ENCODE measurements at places on chromosomes 5 and 9.

GRCh38 chr5:84384604-84385575 is at the start of gene EDIL3:
TSS of gene EDIL3 (minus strand) at chr5:84384880. CDS start at chr5:84384374, 506 bp downstream.
- DNase-seq: no peak

- no peak for DNase-seq
Measured at GRCh38 chr9:106324591-106325280, 538.2 kb upstream of the ZNF462 start.

DNA sequence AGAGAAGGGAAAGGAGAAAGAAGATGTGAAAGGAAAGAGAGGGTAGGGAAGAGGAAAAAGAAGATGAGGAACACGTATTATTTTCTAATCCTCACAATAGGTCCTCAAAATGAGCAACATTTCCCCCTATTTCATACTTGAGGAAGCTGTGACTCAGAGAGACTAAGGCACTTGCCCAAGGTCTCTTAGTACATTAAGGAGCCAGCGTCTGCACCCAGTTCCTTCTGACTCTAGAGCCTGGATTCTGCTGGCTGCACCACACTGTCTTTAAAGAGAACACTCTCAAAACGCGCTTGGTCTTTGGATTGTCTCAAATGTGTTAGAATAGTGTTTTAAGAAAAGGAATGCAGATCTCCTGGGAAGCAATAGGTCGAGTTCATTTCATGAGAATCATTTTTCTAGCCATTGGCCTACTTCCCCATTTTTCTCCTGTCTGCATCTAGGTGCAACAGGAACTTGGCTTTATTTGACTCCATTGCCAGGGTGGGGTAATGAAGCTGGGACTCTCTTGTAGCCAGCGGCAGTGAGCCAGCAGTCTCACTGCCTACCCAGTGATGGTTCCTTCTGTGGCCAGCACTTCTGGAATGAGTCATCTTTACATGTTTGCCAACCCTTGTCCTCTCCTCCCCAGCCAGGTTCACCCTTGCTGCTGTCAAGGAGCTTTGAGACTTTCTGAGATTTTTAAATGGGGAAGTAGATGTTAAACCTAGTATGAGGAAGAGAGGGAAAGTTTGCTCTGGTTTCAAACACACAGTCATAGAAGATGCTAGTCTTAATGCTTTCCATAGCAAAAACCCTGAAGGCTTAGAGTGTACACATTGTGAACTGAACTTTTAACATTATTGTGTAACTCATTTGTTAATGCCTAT is 82.7 kb downstream of the DOCK8 start:
- peak; percentile 43 for DNase-seq

GRCh38 chr5:90549729-90550275 is 8.8 kb upstream of the ADGRV1 start:
- no peak for DNase-seq

- DNase-seq: no peak
Measured at GRCh38 chr9:72726947-72727346, 205.5 kb downstream of the TMC1 start.

DNA sequence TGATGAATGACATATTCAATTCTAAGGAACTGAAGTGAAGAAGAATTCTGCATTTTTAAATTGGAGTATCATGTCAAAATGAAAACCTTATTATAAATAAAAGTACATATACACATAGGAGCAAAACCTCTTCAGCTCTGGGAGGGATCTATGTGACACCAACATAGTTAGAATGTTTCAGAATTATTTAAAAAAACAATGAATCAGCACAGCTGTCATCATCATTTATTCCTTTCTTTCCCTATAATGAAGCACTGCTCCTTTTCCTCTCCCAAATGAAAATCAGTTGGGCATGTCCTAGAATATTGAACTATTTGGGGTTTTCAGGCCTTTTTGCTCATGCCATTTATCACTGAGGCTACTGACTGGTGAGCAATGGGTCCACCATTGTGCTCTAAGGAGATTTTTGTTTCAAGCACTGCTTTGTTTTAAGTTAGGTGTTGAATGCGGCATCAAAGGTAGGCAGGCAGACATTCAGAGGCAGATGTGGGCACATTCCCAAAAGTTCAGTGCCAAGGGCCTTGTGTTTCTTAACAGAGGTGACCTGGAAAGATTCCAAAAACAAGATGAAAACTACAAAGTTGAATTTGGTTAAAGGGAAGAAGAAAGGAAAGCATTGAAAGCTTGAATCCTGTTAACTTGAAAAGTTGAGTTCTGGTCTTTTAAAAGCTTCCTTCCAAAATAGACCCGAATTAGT is 126.4 kb upstream of the ADAMTSL1 start:
- DNase-seq: no peak

- no peak for DNase-seq
Measured at GRCh38 chr5:67732921-67733320, 482.6 kb upstream of the PIK3R1 start.

DNA sequence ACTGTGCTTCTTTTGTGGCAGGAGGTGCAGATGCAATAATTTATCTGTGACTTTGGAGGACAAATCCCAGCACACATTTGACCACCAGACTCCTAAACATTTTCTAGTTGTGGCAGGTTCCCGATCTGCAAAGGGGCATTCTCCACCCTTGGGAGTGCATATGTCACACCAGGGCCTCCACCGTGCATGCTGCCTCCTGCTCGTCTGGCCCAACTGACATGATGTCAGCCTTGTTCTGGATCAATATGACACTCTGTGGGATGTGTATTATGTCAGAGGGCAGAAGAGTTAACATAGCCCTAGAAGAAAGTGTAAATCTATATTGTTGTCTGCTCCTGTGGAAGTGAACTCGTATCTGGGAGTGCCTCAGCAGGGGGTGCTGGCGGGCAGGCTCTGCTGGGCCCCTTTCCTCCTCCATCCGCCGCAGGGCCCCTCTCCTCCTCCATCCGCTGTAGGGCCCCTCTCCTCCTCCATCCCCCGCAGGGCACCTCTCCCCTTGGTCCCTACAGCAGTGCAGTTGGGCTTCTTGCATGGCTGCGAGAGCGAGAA is 97.7 kb upstream of the PPP1R26 start:
- DNase-seq: no peak

DNA sequence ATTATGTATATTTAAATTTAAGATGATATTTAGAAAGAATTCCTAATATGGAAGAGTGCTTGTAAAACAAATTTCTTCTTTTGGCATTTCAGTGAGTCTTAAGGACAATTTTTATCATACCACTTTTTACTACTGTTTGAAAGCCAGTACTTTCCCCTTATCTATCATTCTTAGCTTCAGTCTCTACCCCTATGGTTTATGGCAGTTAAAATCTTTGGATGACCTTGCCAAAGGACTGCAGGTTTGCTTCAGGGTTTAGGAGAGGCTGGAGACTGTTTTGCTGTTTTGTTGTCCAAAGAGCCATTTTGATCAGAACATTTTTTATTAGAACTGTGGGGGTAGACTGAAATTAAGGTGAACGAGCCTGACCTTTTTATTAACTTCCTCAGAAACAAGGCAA is 30.8 kb downstream of the SLC38A9 start:
- DNase-seq: no peak

DNA sequence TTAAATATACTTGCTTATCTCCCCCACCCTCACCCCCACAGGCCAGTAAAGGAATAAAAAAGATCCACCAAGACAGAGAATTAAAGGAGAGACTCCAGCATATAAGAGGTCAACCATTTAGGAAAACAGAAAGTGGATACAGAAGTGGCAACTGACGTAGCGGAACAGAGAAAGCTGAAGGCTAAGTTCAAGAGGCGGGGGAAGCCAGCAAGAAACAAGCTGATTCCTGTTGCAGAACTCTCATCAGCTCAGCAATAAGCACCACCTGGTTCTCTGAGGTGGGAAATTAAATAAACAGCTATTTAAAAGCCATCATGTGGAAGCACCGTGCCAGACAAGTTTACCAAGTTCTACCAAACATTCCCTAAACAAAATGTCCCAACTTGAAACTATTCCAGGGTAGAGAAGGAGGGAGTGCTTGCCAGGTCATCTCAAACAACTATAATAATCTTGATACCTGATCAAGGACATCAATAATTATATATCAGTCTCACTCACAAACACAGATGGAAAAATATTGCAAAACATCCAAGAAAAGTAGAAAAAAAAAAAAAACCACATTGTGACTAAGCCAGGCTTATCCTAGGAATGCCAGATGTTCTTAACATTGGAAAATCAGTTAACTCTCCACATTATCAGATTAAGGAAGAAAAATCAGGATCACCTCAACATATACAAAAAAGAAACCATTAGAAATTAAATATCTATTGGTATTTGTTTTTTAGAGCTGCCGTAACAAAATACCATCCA is 7.3 kb upstream of the ARL15 start:
- DNase-seq: no peak

DNA sequence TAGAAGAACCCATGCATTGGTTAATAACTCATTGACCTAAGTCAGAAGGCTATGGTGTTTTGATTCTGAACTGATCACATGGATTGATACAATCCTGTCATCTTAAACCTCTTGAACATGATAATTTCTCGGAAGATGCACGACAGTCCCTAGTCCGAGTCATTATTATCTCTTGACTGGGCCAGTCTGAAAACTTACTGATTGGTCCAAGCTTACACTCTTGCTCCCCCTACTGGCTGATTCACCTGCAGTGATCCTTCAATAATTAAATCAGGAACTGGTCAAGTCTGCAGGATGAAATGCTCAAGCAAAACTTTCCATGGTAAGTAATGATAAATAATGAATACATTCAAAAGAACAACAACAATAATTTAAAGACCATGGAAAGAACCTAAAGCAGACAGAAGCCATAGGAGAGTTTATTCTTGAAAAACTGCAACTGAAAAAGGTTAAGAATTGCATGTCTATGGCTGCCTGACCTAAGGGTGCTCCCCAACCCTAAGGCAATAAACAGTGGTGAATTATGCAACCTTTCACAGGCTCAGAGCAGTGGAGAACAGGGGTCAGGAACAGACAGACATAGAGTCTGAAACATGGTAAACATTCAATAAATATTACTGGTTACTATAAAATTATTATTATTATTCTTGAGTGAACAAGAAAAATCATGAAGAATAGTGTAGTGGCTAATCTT is 79.3 kb downstream of the BRINP1 start:
- DNase-seq: no peak

DNA sequence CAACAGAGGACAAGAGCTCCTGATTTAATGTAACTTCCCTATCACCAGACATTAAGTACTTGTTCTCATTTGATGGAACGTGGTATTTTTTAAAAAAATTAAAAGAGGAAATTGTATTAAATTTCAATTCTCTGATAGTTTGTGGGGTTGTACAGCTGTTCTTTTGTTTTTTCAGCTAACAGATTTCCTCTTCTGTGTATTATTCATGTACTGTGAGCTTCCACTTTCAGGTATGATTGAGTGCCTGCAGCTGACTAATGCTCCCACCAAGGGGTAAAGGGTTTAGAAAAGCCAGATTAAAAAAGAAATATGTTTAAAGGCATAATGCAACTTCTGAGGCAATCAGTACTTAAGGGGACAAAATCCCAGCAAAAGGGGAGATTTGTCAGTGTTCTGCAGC is 117.7 kb upstream of the ACTBL2 start:
- DNase-seq: no peak

GRCh38 chr5:35618781-35619180 is 1.1 kb downstream of the SPEF2 start:
- no peak for DNase-seq

DNA sequence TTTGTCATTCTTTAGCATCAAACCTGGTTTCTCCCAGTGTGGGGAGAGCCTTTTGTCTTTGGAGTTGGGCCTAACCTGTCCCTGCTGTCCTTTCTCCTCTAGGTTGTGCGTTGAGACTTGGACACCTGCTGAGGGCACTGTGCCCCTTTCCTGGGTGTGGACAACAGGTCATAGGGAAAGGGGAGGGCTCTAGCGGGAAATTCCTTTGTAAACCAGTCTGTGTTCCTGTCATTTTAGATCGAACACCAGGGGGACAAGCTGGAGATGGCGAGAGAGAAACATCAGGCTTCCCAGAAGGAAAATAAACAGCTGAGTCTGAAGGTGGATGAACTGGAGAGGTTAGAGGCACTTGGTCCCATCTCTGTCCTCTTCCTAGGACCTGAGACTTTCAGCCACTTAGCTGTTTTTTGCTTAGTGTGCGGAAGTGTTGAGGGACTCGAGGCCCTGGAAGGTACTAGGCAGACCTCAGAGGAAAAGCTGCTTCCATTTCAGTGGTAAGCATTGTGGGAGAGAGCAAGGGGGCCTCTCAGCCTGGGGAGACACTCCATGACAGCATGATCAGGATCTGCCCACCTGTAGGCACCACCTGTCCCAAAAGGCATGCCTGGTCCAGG is 8.6 kb upstream of the GLE1 start:
- no peak for DNase-seq

DNA sequence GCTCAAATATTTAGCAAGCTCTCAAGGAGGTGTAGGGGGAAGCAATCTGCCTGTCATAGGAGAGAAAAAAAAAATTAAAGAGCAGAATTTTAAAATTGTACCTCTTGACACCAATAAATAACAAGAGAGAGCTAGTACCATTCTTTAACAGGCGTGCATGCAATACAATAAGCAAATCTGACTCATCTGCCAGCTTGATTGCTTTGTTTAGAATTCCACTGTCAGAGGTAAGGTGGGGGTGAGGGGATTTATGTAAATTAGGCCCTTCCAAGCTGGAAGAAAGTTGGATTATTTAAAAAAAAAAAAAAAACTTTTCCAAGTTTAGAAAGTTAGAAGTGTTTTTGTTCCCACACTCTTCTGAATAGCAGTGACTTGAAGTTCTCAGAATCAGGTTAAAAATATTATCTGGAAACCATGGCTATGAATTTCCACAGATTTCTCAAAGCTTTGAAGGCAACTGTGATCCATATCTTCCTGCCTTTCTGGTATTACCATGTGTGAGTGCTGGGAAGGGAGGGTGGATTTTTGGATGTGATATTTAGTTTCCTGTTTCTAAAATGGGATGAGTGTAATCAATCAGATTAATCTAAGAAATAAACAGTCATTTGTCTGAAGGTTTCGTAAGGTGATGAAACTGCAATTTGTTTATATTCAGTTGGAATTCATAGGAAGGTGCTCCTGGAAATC is 477.5 kb downstream of the TLE4 start:
- no peak for DNase-seq

DNA sequence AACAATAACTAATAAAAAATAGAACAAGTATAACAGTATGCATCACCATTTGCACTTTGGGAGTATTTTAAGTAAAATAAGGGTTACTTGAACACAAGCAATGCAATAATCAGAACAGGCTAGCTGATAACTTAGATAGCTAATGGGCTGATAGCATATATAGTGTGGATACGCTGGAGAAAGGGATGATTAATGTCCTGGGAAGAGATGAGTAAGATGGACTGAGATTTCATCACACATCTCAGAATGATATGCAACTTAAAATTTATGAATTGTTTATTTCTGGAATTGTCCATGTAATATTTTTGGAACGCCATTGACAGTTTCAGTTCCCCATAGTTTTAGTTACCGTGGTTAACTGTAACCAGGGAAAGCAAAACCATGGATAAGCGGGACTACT is 173.6 kb downstream of the ISL1 start:
- DNase-seq: no peak

- DNase-seq: no peak
Measured at GRCh38 chr5:2482778-2483177, 268.7 kb downstream of the IRX2 start.

GRCh38 chr9:69370430-69370829 is 45.4 kb downstream of the ENTREP1 start:
- no peak for DNase-seq

GRCh38 chr9:87275047-87275725 is 222.5 kb upstream of the DAPK1 start:
- no peak for DNase-seq

- DNase-seq: no peak
Measured at GRCh38 chr5:10455277-10455670, 13.6 kb downstream of the ROPN1L start.

All from CD4-positive, alpha-beta T cell treated with Interleukin-6 for 4 hours (primary cell).